Hypothalamus (tissue), 51 donors: ENCODE measurements at places on chromosomes 11 and 22.
A peak's percentile ranks its signal among the peaks of the same experiment; 100 is the strongest.

GRCh38 chr11:6438979-6439571 lies 1.7 kb downstream of the HPX start:
- peak; percentile 5 for DNase-seq

DNA sequence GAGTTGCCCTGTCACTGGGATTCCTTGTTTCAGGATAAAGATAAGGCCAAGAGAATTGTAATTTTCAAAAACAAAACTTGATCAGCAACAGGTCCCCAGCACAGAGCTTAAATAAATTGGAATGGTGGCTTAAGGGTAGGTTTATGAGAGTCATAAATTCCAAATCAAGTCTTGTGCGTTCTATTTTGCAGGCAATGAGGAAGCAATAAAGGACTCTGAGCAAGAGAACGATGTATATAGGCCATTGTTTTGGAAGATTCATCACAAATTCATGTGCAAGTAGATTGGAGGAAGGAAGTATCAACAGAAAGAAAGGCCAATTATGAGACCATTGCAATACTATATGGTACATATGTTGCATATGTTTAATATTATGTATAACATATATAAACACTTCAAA lies 65.7 kb upstream of the PGR start:
- no peak for DNase-seq

- DNase-seq: no peak
These were observed 4.0 kb upstream of the C22orf31 start for GRCh38 chr22:29065468-29066190.

DNA sequence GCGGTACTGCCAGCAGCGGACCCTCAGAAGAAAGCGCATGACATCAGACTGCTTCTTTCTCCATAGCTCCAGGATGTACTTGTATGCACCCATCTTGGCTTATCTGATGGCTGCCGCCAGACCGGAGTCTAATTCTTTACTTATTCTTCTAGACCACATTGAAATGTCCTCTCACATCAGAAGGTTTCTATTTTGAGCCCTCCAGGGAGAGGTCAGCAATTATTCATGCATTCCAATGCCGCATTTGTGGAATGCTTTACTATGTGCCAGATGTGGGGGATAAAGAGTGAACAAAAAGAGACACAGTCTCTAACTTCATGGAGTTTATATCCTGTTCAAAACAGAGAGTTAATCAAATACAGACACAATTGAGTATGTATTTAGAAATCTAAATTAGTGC lies 230.1 kb downstream of the MIAT start:
- no peak for DNase-seq

DNA sequence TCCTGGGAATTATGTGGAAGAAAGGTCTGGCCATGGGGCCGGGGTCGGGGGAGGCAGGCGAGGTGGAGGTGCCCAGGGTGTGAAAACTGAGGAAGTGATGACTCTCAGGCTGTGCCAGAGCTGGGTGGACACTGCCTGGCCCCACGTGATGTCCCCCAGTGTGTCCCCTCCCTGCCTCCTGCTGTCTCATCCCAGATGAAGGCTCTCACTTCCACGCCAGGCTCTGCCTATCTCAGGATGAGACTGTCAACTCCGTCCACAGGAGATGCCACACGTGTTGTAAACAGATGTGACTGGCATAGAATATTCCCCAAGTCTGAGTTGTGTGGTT lies 51.4 kb downstream of the RPS6KA4 start:
- no peak for DNase-seq

DNA sequence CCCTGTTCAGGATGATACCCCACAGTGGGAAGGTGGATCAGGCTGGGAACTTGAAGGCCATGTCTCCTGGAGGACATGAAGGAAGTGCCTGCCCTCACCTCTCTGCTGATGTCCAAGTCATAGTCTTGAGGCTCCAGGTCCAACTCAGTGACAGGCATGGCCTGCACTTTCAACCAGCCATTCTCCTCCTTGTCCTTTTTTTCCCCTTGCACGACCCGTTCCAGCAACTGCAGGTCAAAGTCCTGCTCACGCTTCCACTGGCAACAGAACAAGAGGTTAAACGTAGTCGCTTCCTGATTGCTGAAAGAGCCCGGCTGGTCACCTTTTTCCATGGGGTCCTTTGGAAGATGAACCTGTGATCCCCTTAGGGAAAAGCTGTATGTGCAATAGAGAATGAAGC lies 47.7 kb downstream of the C11orf58 start:
- DNase-seq: no peak

GRCh38 chr11:72139500-72139899 lies 4.0 kb downstream of the FOLR3 start:
- DNase-seq: no peak

DNA sequence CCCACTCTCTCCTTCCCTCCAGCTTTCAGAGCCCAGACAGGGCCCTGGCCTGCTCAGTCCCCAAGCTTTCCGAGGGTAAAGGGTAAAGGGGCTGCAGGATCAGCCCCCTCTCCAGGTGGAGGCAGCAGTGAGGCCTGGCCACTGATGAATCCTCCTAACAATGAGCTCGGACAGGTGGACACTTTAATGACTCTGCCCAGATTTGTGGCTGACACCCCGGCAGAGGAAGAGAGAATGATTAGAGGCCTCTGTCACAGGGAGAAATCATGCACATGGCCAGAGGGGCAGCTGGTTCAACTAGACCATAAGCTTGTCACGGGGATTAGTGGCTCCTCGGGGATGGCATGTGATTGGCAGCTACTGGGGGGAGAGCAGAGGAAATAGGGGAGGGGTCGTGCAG lies 587.5 kb upstream of the B3GAT1 start:
- no peak for DNase-seq

GRCh38 chr11:833114-833791 lies 501 bp downstream of the CD151 start:
- DNase-seq: no peak

DNA sequence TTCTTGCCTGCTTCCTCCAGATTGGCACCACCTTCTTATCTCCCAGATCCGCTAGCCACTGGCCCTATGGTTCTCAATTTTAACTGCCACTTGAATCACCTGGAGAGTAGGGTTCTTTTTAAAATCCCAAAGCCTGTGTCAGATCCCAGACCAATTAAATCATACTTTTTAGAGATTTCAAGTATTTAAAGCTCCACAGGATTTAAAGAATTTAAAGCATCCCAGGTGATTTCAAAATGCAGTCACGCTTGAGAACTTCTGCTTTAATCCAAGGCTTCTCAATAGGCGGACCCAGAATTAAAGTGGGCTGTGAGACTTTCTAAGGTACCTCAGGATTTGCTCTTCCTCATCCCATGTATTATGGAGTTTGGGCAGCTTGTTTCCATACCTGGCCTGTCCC lies 400.0 kb downstream of the SOX6 start:
- DNase-seq: no peak

- no peak for DNase-seq
These were observed 10.6 kb upstream of the SPI1 start for GRCh38 chr11:47388697-47389576.

DNA sequence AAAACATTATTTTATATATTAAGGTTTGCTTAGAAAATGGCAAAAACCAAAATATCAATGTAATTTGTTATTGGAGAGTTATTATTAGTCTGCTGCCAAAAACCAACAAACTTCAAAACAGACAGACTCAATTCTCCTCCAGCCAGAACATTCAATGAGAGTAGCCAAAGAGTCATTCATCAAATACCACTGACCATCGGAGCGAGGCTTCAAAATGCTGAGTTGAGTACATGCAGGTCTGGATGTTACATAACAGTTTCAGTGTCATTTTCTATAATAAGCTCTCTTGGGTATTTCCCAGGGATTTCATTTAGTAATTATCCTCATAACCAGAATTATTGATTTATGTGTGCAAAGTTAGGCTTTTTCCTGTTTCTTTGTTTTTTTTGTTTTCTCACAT lies 42.6 kb downstream of the CHST1 start:
- DNase-seq: no peak

- DNase-seq: no peak
These were observed 77.4 kb downstream of the RELT start for GRCh38 chr11:73453562-73453961.

GRCh38 chr11:45210846-45211245 lies 64.4 kb downstream of the PRDM11 start:
- no peak for DNase-seq

GRCh38 chr11:78767027-78767932 lies 192.6 kb upstream of the NARS2 start:
- DNase-seq: no peak

- DNase-seq: no peak
These were observed 43.9 kb upstream of the LRRC32 start for GRCh38 chr11:76714493-76714892.

GRCh38 chr11:19814421-19814820 lies 101.8 kb downstream of the NAV2 start:
- no peak for DNase-seq

GRCh38 chr11:131510662-131511061 lies 140.2 kb downstream of the NTM start:
- DNase-seq: no peak

GRCh38 chr11:13850231-13851005 lies 112.1 kb upstream of the SPON1 start:
- DNase-seq: no peak

GRCh38 chr11:69684651-69685050 lies 9.5 kb upstream of the LTO1 start:
- no peak for DNase-seq

- no peak for DNase-seq
These were observed 3.6 kb downstream of the PIK3IP1 start for GRCh38 chr22:31288496-31289240.

GRCh38 chr22:37244922-37245722 lies 1.1 kb upstream of the RAC2 start:
- no peak for DNase-seq

DNA sequence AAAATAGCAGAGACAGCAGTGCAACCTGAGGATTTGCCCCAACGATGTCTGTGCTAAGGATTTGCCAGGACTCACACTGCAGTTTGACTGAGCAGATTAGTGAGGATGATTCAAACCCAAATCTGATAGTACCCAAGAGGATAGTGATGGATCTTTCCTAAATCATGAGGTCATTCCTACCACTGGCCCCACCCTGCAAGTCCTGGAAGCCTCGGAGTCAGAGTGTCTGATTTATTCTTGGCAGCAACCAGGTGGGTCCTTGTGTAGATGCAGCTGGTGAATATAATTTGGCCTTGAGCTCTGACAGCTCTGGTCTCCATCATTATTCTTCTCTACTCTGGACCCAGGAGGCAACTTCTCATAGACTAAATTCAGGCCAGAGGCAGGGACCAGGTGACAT lies 179.3 kb upstream of the RAG2 start:
- DNase-seq: no peak

DNA sequence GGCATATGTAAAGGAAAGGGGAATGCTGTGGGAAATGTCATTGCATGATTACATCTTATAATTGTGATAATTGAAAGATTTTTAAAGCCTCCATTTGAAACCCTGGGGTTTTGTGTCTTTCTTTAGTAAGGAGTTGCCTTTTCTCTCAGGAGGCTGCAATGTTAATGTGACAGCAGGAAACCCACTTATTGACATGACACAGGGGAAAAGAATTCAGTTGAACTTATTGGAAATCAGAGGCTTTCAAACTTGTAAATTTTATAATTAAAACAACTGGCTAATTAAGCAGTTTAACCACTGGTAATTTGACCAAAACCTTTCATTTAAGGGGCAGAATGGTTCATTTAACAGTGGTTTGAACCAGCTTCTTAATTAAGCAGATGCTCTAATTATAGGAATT lies 31.2 kb downstream of the MRPL48 start:
- no peak for DNase-seq
